ENCODE measurements at places on chromosomes 7 and 10. TPM values are rescaled to one million over a fixed set of nuclear protein-coding genes. Genes with fewer than 3 reads are reported as not detected.

DNA sequence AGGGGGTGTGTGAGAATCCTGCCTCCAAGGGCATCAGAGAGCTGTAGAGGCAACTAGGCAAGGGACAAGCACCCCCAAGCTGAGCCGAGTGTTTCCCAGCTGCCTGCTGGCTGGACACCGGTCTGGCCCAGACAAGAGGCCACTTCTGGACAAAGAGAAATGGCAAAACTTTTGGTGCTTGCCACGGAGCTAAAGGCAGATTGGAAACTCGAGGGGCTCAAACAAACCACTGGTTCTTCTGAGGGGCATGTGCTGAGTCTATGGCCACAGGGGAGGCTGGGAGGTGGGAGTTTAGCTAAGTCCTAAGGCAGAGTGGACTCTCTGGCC, 66.5 kb upstream of the INPP5A start:
- no peak for DNase-seq

LIPJ gene
- 0.52 TPM for total RNA-seq

- no peak for DNase-seq
These were observed 25.1 kb downstream of the ZMIZ1 start for GRCh38 chr10:79093658-79094411.

SCART1 gene
- total RNA-seq: 19.9 TPM

- no peak for DNase-seq
These were observed 29.3 kb upstream of the CCL24 start for GRCh38 chr7:75842836-75843446.

DNA sequence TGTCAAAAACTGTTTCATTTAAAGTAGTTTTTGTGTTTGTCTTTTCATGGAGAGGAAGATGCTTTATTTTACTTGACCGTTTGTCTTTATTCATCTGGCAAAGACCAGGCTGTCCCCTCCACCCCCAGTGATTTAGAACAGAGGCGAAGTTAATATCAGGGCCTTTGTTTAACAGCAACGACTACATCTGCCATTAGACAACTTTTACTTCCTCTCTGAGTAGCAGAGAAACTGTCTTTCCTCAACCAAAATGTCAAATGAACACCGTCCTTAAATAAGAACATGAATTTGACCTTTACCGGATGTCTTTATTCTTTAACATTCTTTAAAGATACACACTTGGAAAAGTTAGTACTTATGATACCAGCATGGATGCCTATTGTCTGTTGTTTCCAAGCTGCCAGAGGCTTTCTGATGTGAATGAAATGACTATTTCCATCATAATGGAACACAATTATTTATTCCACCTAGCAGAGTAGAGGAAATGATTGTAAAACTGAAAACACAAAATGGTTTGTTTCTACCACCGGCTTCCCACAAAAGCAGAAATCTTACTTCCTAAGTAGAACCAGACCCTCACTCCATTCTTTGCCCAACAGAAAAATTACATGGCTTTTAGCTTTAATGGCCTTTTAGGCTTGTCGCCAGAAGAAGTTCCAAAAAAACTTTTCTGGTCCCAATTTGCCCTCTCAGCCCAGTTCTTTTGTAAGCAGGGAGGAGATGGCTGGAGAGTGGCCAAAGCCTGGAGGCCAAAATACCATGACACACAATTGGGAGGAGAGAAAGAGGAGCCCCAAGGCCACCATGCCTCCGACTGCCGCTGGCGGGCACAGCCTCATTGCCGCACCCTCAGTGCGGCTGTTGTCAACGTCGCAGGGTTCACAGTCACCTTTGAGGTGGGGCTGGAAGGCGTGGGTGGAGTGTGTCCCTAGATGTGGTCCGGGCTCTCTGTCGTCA, 168.5 kb downstream of the TEX36 start:
- DNase-seq: no peak

CCNJ gene
- total RNA-seq: 3.4 TPM

DNA sequence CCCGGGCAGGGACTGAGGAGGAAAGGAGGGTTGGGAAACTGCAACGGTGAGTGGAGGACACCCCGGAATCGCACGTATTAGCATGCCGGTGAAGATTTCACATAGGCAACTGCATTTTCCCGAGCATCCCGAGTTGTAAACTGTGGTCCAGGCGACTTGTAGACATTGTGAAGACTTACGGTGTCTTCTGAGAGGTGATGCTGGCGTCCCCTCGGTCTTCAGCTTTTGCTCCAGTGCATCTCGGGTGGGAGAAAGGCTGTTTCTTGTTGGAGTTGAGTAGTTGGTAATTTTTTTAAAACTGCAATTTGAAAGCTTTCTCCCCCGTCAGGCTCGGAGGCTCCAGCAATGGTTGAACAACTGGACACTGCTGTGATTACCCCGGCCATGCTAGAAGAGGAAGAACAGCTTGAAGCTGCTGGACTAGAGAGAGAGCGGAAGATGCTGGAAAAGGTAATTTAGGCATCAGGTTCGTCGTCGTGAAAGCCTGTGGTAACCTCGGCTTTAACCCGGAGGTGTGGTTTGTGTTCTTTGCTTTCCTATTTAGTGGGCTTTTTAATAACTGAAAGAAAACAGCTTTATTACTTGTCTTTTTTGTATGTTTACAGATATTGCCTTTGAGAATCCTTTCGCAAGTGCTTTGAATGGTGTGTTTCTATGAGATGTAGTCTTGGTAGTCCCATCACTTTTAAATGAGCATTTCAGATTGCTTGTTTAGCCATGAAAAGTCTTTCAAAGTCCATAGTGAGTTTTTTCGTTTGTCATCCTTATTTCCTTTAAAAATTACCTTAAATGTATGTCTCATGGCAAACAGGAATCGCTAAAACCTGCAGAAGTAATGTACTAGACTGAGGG, 687 bp downstream of the HELLS start:
- DNase-seq: no peak

DNA sequence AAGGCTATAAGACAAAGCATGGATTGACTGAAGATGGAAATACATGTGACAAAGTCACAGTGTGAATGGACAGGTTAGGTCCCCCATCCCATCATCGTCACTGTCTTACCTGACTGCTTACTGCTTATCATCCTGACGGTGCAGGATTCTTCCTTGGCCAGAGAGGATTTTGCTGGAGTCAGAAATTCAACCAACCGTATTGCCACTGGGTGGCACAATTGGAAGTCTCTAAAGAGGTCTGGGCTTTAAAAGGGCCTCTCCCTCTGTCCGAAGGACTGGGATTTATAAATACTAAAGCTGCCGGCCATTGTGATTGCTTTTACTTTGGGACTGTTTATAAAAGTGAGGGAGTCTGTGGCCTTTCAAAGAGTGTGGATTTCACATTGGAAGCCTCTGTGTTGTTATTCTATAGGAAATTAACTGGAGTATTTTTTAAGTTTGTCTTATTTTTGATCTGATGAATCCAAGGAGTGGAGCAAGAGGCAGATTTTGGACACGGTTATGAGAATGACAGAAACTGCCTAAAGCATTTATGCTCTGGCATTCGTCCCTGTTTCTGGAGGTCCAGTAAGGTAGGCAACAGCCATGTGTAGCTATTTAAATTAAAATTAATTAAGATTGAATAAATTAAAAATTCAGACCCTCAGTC, 113.3 kb upstream of the CREB5 start:
- DNase-seq: no peak

- no peak for DNase-seq
These were observed 778 bp upstream of the GET4 start for GRCh38 chr7:875476-876076.

GRCh38 chr10:123017421-123018165, 8.8 kb downstream of the ACADSB start:
- no peak for DNase-seq

All from dorsolateral prefrontal cortex (tissue), 122 donors.